ENCODE measurements at places on chromosomes 4 and X. TPM values are rescaled to one million over a fixed set of nuclear protein-coding genes. Genes with fewer than 3 reads are reported as not detected.

- DNase-seq: no peak
These were observed 63.4 kb downstream of the CHRDL1 start for GRCh38 chrX:110732266-110732665.

DNA sequence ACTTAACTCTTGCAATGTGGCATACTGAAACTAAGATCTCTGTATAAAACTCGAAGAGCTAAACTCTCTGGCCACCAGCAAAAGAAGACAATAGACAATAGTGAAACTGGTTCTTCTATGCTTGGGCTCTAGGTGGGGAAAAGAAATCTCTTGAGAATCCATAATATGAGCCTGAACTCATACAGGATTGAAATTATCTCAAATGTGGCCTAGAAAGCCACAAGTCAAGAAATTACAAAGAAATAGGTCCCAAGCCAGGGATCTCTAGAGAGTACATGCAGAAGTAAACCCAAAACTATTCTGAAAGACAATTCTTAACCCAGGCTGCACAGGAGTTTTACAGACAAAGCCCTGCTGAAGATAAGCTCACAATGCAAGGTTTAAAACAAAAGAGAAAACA, 127.4 kb downstream of the ANAPC10 start:
- DNase-seq: no peak

DNA sequence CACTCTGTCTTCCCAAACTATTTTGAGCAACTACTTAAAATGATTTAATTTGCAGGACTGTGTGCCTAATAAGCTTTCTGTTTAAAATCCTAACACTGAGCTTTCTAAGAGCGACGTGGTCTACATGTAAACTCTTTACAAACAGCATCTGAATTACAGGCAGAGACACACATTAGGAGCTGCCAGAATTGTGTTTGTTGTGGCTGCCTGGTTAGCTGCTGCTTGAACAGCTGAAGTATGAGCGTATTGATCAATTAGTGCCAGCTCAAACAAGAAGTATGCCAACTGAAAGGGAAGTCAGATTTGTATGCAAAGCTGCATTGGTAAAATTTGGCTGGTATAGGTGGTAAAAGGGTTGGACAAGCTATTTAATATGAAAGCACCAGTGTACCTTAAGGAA, 384.4 kb downstream of the PCDH7 start:
- no peak for DNase-seq

- DNase-seq: peak; percentile 85
These were observed at the start of gene CTPS2 for GRCh38 chrX:16712548-16713155. CTPS2 (minus strand) TSS chrX:16712669; CDS start chrX:16702902, 9,767 bp downstream.

GRCh38 chrX:75155447-75155826, 646 bp downstream of the ABCB7 start:
- no peak for DNase-seq

- DNase-seq: no peak
These were observed 31.6 kb upstream of the ARHGEF6 start for GRCh38 chrX:136812286-136812685.

Gene WAS
- total RNA-seq: 4.4 TPM

Gene ZCCHC4
- 9.3 TPM for total RNA-seq

Gene MAGEC2
- not detected for total RNA-seq

GRCh38 chr4:17112292-17112659, 213.8 kb upstream of the LDB2 start:
- DNase-seq: no peak

DNA sequence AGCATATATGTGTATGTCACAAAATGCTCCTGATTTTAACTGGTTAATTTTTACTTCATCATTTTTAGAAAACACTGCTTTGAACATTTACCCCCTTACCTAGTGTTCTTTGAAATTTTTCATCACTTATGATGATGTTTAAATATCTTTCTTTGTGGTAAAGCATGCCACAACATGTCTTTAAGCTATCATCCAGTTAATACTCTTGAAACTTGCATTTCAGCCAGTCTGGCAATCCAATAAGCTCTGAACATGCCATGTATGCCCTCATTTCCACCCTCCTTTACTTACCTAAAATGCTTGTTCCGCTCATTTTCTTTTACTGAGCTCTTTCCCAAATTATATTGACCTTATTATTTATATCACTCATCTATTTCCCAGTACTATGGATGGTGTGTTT, 581.2 kb downstream of the RAPGEF2 start:
- no peak for DNase-seq

Gene HSD17B10
- total RNA-seq: 116 TPM

Gene MAGEE1
- total RNA-seq: 2.2 TPM

Gene SSX4
- total RNA-seq: not detected

Gene GBA3
- total RNA-seq: not detected

DNA sequence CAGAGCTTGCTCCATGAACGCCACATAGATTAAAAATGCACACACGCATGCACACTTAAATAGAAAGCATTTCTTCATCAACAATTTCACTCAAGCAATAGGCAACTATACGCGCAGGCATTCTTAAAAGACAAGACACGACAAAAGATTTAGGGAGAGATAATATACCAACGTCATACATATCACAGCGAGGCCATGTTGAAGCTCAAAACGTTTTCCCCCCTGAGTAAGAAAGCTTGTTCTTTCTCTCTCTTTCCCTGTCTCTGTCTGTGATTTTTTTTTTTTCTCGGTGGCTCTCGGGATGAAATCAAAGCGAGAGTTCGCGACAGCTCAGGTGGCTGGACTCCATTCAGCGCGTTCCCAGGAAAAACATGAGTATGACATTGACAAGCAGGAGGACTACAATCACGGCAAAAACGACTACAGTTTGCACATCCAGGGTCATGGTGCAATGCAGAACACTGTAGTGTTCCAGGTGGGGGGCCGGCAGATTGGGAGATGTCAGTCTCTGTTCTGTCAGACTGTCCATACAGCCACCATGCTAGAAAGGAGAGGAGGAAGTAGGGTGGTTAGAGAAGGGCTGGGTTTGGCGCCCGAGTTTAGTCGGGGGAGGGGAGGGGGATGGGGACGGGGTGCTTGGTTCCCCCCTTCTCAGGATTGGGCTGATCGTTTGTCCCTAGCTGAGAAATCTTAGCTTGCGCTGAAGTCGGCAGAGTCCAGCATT, 30.7 kb downstream of the ARHGEF9 start:
- no peak for DNase-seq

Gene NHSL2
- 5.7 TPM for total RNA-seq

DNA sequence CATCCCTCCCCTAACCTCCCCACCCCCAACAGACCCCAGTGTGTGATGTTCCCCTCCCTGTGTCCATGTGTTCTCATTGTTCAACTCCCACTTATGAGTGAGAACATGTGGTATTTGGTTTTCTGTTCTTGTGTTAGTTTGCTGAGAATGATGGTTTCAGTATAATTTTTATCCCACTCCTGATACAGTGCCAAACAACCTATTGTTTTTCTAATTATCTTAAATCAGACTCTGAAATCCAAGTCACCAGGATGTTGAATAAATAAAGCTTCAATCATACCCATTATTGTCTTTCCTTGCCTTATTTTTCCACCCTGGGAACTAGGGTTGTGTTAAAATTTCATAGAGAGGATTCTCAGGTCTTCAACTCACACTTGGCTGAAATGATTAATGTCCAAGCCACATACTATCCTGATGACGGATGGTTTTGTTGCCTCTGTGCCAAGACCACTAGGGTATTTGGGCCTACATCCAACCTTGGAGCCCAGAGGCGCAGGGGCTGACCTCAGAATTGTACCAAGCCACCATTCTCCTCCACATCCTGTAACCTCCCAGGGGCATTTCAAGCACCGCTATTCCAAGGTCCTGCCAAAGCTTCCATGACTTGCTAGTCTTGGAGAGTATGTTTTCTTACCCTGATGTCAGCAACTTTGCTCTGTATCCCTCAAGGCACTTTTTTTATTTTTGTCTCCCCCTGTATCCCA, 332.4 kb downstream of the ARHGAP24 start:
- DNase-seq: peak; percentile 70

DNA sequence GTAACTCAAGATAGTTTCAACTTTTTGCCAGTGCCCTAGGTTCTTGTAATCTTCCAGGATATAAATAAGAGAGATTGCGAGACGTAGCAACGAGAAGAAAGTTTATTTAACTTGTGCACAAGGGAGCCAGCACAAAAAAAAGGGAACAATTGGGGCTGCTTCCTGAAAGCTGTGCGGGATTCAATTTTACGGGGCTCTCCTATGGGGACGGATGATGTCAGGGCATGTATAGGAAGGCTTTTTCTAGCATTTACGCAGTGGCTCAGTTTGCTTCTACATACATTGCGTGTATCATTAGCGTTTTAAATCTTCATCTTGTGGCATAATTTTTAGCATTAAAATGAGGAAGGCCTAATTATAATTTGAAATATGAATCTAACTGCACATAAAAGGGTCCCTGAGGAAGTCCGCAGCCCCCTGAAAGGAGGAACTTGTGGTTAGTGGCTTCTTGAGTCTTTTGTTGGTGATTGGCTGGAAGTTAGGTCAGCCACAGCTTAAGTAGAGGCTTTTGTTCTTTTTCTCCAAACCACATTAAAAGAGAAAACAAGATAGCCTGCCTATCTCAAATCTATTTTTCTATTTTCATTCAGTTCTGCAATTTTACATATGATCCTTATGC, 668.2 kb upstream of the NDST4 start:
- no peak for DNase-seq

Gene RAI2
- total RNA-seq: 19.1 TPM

Data from Right ventricle myocardium inferior (tissue), 1 donor.